ENCODE measurements at places on chromosomes 3 and 15.
A peak's percentile ranks its signal among the peaks of the same experiment; 100 is the strongest.

DNA sequence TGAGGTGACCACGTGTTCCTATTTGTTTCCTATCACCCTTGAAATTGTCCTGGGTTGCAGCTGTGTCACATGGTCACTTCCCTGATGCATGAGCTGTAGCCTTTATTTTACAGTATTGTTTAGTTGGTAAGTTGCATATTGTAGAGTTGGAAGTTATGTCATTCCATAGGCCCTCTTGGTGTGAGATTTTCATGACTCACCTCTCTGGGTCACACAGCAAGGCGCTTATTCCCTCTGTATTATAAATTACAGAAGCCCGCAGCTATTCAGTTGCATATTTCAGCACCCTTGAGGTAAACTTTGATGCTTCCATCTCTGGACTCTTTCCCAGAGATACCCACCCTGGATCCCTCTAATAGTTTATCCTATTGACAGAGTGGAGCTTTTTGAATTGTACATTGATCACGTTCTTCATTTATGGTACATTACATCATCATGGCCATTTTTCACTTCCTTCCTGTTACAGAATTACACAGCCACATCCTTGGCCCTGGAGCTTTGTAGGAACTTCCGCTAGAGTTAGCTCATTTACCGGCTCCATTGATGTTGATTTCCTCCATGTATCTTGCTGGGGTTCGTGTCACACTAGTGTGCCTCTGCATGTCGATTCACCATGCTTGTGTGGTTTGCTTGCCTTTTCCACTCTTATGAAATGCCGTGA is 543.1 kb upstream of the RGMA start:
- no peak for DNase-seq

- peak; percentile 35 for DNase-seq
Measured at GRCh38 chr3:56980798-56981390, 79.6 kb upstream of the SPATA12 start.

- no peak for DNase-seq
Measured at GRCh38 chr15:86263230-86263629, 183.6 kb downstream of the AGBL1 start.

DNA sequence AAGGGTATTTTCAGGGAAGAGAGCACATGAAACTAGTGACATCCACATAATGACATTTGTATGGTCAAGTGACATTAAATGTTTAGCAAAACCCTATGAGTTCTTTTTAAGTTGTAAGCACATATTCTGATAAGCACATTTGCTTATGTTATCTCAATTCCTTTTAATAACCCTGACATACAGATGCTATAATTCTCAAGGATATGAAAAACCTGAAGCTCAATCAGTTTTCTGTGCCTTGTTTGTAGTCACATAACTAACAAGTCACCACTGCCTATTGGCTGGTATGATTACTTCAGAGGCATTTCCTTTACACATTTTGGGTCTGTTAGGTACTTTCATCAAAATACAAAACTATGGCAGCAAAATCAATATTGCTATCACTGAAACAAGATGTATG is 74.1 kb downstream of the FAIM start:
- no peak for DNase-seq

DNA sequence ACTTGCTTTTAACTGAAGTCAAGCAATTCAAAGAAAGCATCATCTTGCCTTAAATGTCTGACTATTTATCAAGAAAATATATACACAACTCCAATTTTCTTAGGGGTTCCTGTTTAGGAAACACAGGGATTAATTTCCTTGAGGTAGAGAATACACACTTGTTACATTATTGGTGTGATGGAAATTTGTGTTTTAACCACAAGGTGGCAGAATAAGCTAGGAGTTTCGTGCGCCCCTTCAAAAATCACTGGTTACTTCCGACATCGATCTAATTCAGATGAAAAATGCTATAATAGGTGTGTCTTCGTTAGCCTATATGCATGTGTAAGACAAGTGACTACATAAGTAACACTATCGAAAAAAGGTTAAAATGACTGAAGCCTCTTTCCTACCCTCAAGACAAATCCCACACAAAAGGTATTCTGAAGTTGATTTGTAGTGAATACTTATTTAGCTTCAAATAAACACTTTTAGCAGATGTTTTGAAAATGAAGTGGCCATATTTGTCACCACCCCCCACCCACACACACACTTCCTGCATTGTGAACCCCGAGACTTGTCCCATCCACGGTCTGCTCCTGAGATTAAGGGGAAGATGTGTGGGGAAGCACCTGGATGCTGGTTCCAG is 246.5 kb downstream of the ROBO1 start:
- DNase-seq = no peak

DNA sequence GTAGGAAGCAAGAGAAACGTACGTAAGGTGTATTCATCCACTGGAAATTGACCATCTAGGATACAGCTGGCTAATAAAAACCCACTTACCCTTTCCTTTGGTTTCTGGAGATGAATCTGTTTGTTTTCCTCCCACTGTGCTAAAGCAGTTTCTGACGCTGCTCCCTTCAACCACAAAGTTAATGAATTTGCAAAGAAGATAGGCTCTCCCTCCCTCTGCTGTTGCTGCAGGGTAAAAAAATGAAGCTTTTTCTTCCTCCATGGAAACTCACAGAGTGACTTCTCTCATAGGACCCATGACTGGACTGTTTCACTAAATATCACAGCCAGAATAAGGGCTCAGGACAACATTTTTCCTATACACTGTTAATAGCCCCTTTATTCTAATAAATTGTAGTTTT is 172.1 kb upstream of the LRRN1 start:
- DNase-seq = no peak

GRCh38 chr3:115359536-115359935 is 212.4 kb upstream of the ZBTB20 start:
- DNase-seq = no peak

All from heart left ventricle (tissue), 16 donors.